ENCODE measurements at places on chromosomes 16 and 17. TPM values are rescaled to one million over a fixed set of nuclear protein-coding genes. Genes with fewer than 3 reads are reported as not detected.

GRCh38 chr17:80353718-80354275 lies 61.2 kb upstream of the ENDOV start:
- no peak for DNase-seq

FUS gene
- 491 TPM for polyA plus RNA-seq

DNA sequence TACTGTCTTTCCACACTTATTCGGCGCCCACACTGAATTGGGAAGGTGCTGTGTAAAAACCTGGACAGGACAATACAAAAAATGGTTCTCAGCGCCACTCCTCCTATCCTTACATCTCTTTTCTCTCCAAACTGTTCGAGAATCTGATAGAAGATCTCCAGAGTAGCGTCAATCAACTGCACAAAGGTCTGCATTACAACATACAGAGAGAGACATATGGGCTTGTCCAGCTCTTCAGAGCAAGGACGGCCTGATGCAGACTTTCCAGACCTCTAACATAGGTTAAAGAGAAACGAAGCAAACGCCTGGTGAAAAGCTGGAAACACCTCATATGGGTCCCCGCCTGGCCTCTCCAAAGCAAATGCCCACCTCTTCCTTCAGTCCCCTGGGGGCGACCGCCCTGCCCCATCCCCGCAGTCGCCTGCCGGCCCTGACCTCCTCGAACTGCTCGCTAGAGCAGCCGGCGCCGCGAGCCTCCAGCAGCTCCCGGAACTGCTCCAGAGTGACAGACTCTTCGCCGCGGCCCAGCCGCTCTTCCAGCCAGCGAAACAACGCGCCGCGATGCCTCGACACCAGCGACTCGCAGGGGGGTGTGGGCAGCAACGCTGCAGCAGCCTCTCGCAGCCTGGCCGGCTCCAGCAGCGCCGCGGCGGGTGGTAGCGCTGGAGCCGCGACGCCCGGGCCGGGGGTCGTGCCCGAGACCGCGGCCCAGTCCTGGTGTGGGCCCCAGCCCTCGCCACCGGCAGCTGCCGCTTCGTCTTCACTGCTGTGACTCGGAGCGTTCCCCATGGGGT lies 526 bp downstream of the ZZEF1 start:
- no peak for DNase-seq

GRCh38 chr16:87409781-87410180 lies 17.6 kb downstream of the MAP1LC3B start:
- no peak for DNase-seq

DNA sequence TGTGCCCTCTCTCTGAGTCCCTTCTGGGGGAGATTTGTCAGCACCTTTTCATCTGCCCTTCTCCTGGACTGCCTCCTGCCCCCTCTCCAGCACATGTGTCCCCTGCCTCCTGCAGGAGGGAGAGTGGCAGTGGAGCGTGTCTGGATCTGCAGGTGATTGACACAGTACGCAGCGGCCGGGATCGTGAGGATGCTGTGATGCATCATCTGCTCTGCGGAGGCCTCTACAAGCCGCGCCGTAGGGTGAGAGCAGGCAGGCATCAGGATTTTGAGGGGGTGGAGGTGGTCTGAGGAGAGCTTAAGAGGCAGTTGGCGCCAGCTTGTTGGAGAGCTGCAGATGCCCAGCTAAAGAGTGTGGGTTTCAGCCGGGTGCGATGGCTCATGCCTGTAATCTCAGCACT lies 10.9 kb downstream of the SLC9A5 start:
- no peak for DNase-seq

- DNase-seq = no peak
Measured at GRCh38 chr17:41528959-41529353, 848 bp upstream of the KRT19 start.

DNA sequence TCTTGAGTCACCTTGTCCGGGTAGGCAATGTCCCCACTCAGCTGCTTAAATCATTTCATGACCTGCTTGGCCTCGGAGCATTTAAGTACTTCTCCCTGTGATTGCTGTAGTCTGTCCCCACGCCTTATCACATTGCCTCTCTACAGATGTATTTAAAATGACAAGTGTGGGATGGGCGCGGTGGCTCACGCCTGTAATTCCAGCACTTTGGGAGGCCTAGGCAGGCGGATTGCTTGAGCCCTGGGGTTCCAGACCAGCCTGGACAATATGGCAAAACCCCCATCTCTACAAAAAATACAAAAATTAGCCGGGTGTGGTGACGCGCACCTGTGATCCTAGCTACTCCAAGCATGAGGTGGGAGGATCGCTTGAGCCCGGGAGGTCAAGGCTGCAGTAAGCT lies 1.3 kb upstream of the GJC1 start:
- no peak for DNase-seq

DNA sequence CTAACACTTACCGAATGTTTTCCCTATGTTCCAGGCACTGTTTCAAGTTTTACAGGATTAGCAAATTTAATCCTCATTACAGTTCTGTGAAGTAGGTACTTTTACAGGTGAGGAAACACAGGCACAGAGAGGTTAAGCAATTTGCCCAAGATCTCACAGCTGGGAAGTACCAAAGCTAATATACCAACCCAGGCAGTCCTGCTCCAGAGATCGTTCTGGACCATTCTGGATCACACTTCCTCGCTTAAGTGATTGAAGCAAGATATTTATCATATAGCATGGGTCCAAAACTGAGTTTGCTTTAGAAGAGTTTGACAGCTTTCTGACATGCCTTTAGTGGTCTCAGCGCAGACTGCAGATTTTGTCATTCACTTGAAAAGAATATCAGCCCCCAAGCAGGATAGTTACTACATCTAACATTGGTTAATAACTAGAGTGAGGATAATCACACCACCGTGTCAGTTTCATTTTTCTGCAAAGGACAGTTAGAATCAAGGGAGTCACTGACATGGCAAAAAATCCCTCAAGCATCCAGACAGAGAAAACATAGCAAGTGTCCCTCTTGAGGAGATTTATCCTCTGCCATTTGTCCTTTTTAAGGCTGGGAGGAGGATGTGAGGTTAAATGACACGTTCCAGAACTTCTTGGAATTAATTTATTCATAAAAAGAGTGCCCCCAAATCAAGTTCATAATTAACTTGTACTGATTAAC lies 5.1 kb downstream of the HS3ST3B1 start:
- DNase-seq = no peak

MFSD6L gene
- polyA plus RNA-seq = 2.7 TPM

DNA sequence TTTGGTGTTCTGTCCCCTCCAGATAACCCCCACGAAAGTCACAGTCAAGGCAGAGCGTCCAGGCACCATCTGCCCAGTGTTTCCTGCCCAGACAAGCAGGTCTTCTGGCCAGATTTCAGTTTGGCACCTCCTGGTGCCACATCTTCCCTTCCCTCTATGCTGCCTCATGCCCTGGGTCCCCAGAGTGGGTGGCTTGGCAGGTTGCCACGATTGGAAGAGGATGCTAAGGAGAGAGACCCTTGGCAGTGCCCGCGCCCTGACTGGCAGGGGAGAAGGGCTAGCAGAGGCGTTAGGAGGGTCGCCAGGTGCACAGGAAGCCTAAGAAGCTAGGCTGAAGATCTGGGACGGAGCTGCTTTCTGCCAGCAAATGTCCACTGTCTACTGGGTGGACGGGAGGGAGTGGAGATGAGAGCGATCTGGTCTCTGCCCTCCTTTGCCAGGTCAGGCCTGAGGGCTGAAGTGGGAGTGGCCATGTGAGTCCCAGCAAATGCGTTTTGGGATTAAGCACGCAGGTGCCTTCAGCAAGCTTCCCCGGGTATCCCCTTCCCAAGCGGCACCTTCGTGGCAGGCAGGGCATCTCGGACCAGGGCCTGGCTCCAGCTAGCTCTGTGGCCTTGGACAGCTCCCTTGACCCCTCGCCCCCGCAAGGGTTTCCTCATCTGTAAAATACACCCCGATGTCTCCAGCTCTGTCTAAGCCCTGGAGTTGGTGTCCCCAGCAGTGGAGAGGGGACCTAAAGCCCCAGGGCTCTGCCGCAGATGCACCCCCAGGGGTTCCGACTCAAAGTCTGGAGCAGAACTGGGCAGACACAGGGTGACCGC lies 13.4 kb upstream of the CD300A start:
- DNase-seq = no peak

GRCh38 chr17:38415250-38416194 lies 12.7 kb upstream of the ARHGAP23 start:
- DNase-seq = no peak

HEATR3 gene
- polyA plus RNA-seq = 13.0 TPM

SLC16A11 gene
- 0.39 TPM for polyA plus RNA-seq

GRCh38 chr17:7440834-7441195 lies 1.5 kb downstream of the FGF11 start:
- no peak for DNase-seq

- peak; percentile 29 for DNase-seq
Measured at GRCh38 chr16:68972013-68972412, 128.7 kb downstream of the TANGO6 start.

DNA sequence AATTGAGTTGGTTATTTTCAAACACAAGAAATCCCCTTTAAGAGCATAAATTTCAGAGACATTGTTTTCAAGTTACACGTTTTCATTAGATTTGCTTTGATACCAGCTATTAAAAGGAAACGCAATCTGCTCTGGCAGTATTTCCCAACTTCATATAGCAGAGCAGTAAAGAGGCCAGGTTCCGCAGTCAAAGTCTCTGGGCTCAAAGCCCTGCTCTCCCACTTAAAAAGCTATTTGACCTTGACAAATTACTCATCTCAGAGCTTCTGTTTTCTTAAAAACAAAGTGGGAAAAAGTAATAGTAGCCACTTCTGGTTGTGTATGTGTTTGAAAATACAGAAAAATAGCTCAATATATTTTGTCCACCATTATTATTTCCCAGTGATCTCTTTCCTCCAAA lies 89.7 kb upstream of the CDYL2 start:
- no peak for DNase-seq

MPV17L gene
- 5.4 TPM for polyA plus RNA-seq

ZNF771 gene
- polyA plus RNA-seq = 20.2 TPM

- DNase-seq = no peak
Measured at GRCh38 chr16:68798398-68798797, 44.9 kb upstream of the TANGO6 start.

DNA sequence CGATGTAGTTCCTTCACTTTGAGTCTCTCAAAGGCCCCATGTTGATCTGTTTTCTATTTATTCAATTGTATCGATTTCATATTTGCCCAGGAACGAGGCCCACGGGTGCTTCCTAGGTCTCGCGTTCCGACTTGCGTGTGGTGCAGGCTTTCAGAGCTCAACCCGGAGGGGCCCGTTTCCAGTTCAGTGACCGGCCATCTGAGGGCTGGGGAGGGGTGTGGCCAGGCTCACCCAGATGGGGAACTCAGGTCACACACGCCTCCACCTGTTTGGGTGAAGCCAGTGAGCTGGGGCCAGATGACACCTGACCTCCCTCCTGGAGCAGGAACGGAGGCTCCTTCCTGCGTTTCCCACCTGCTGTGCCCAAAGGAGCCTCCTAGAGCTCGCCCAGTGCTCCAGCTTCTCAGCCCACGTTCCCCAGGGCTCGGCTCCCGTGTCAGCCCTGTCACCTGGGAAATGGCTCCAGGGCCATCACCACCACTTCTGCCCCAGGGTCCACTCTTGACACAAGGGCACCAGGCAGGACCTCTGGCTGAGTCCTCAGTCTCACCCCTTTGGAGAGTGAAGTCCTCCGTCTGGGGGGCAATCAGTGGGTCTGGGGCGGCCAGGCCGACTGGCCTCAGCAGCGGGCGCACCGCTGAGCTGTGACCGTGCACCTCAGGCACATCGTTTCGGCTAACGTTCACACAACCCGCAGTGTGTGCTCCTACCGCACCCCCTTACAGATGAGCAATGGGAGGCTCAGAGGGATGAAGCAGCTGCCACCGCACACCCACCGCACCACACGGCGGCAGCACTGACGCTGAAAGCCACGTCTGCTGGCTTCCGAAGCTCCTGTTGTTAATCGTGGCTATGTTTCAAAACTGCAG lies 18.0 kb downstream of the FOXF1 start:
- DNase-seq = no peak

- DNase-seq = peak; percentile 77
Measured at GRCh38 chr17:28384281-28385036, 13.0 kb downstream of the SARM1 start.

DNA sequence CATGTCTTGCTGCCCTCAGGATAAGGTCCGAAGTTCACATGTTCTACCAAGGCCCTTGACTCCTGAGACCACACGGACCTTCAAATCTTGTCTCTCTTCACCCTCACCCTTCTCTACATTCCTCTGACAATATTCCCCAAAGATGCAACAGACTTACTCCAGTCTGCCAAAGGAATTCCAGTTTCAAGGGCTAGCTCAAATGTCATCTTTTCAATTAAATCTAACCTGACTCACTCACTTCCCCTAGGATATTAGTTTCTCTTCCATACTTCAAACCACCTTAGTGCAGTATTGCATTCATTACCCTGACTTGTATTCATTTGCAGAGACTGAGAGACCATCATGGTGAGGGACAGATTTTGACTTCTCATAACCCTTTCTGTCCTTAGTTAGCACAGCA lies 59.6 kb upstream of the ADCY9 start:
- no peak for DNase-seq

DNA sequence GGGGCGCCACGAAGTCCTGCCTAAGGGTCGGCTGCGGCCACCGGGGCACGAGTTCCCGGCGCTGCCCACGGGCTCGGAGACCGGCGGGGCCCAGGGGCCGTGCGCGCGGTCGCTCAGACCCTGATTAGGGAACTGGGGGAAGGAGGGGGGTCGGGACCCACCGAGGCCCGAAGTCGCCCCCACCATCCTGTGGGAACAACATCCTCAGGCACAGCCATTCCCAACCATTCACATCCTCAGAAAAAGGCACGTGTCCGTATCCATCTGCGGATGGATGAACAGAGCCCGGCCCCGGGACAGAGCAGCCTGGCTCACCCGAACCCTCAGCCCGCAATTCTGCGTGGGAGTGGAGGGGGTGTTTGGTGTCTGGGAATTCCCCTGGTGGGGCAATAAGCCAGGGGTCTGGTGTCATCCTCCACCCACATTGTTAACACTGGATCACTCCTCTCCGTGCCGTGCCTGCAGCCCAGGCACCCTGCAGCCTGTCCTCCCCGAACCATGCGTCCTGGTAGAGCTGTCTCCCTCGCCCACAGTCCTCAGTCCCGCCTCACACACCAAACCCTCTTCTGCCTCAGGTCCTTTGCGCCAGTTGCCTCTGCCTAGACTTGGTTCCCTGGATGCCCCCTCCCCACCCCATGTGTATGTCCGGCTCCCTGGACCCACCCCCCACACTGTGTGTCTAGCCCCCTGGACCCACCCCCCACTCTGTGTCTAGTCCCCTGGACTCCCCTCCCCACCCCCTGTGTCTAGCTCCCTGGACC lies 789 bp upstream of the CCDC57 start:
- peak; percentile 73 for DNase-seq

- no peak for DNase-seq
Measured at GRCh38 chr17:62668091-62668804, 40.8 kb downstream of the MRC2 start.

IGFBP4 gene
- polyA plus RNA-seq = 85.5 TPM

TACO1 gene
- polyA plus RNA-seq = 19.8 TPM

GRCh38 chr16:86110134-86110533 lies 211.2 kb downstream of the IRF8 start:
- no peak for DNase-seq

MYH11 gene
- 0.11 TPM for polyA plus RNA-seq

GRCh38 chr17:57338257-57338914 lies 82.1 kb downstream of the MSI2 start:
- DNase-seq = no peak
